CD4-positive, CD25-positive, alpha-beta regulatory T cell (primary cell): ENCODE measurements at places on chromosomes 2 and 18.

DNA sequence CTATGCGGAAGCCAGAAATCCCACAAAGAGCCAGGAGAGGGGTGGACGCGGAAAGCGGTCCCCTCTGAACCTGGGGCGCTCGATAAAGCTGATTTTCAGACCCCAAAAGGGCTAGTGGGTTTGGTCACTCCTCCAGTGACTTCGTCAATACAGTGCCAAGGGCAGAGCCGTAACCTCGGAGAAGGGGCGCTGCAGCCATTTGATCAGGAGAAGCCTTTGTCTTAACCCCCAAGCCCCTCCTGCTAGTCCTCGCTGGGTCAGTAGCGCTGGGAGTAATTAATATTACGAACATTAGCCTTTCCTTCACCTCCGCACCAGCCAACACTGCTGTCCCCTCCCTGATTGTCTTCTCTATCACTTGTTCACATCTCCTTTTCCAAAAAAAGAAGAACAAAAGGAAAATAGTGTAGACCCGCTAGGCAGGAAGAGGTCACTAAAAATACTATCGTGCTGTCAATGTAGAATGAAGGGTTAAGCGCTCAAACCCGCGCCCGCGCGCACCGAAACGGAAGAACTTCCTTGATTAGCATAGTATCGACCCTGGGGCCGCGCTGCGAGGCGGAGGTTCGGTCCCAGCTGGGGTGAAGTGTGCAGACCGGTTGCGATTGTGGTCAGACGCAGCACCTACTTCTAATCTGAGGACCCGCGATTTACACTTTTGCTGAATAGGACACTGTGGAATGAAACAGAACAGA, 63.2 kb upstream of the MAPRE2 start:
- DNase-seq, result peak; percentile 67

- DNase-seq, result no peak
These were observed 27.2 kb downstream of the TANC1 start for GRCh38 chr2:158995677-158996049.

DNA sequence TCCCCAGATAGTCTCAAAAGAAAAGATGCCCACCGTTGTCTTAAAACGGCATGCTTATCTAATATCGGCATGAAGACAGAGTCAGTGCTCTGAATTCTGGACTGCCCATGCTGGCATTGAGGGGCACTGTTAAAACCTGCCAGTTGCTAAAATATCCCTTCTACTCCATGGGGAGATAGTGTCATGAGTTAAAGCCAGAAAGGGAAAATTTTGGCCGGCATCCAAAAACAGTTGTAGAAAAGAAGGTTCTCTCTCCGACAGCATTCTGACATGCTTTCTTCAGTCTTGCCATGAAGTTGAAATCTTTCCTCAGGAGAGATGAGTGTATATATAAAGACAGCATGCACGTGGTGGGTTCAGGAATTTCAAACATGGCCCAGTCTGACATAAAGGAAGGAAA, 401.3 kb upstream of the PIK3C3 start:
- DNase-seq, result no peak

- DNase-seq, result no peak
These were observed 108.3 kb downstream of the ATL2 start for GRCh38 chr2:38268691-38269327.

- no peak for DNase-seq
These were observed 180.3 kb downstream of the KCNE4 start for GRCh38 chr2:223232285-223232684.

- DNase-seq, result no peak
These were observed 165.0 kb downstream of the PLCL1 start for GRCh38 chr2:197969391-197969893.

DNA sequence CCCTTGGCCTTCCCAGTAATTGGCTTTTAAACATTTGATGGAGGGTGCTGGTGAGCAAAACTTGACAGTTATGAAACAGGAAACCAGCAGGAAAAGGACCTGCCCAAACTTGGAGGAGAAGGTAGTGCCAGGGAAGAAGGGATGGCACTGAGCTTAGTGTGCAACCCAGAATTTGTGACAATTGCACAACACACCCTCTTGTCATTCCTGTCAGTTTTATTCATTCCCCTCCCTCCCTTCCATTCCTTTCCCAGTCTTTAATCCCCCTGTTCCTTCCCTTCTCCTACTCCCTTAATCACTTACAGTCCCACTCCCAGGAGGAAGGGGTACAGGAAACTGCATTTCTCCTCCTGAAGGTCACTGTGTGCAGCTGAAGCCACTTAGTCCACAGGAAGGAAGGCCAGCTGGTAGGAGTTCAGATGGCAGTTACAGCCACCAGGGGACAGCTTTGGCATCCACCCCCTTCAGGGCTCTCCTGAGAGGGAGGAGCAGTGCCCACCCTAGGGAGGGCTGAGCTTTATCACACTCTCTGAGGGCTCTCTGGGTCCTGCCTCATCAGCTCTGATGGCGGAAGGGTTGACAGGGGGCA, 24.0 kb upstream of the SIGLEC15 start:
- DNase-seq, result no peak

- no peak for DNase-seq
These were observed 62.1 kb downstream of the LRRTM1 start for GRCh38 chr2:80242355-80242910.

GRCh38 chr2:225381609-225382008, 17.9 kb upstream of the NYAP2 start:
- DNase-seq, result no peak

DNA sequence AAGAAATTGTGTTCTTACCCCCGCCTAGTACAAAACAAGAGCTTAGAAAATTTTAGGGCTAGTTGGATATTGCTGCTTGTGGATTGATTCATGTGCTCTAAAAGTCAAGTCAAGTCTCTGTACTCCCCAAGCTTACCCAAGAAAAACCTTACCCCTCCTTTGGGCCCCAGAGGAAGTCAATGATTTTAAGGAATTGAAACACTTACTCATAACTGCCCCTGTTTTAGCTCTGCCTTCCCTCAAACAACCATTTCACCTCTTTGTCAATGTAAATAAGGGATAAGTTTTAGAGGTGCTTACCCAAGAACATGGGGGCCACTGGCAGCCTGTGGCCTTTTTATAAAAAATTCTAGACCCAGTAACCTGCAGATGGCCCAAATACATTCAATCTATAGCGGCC, 136.6 kb upstream of the RMP24 start:
- DNase-seq, result no peak

- DNase-seq, result no peak
These were observed 220.3 kb downstream of the ANAPC1 start for GRCh38 chr2:111663471-111664274.

GRCh38 chr18:75592527-75592926, 165.0 kb upstream of the SMIM21 start:
- DNase-seq, result no peak

- no peak for DNase-seq
These were observed 6.7 kb downstream of the DSEL start for GRCh38 chr18:67509741-67510391.

DNA sequence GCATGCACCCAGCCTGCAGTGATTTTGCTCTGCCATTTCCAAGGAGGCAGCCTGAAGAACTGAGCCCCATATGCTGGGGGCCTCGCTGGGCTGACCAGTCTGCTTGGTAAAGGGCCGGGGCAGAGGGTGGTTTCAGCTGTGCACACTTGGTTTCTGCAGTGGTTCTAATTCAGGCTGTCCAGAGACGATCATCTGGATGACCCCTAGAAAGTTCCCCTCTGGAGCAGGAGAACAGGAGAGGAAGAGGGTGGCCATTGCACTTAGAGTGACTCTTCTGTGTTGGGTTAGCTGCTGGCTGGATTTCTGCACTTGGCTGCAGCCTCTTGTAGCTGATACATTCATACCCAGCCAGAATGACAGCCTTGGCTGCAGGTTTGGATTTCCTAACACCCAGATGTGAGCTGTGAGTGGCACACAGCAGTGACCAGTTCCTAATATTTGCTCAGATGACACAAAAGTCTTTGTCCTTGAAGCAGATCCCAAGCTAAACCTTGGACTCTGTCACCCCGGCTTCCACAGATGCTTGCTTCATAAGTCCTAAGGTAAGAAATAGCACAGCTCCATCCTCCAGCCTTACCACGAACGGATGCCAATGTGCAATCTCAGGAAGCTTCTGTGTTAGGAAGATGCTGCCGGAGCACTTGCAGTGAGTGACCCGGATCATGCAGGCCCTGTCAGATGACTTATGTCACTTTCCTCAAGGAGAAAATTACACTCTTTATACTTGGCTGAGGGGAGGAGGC, 105.6 kb downstream of the HNRNPLL start:
- no peak for DNase-seq

DNA sequence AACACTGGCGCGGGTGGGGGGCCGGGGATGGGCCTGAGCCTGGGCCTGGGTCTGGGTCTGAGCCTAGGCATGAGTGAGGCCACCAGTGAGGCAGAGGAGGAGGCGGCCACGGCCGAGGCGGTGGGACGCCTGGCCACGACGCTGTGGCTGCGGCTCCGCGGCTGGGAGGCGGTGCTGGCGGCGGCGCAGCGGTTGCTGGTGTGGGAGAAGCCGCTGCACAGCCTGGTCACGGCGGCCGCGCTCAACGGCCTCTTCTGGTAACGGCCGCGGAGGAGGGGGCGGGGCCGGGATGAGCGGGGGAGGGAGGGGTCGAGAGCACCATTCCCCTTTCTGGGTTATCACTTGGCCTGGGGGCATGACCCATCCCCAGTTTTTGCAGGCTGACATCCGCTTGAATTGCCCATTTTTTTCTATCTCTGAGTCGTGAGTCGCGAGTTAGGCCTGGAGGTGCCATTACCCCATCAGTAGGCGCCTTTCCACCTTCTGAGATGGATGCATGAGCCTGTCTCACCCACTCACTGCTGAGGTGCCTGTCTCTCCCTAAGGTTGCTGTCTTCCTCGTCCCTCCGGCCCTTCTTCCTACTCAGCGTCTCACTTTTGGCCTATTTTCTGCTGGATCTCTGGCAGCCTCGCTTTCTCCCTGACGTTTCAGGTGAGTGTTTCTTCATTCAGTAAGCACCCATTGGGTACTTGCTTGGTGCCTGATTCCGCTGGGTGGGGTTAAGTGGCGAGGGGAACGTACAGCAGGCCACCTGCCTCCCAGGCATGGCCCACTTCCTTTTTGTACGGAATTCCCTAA, 501 bp downstream of the RETREG2 start:
- DNase-seq, result peak; percentile 46

DNA sequence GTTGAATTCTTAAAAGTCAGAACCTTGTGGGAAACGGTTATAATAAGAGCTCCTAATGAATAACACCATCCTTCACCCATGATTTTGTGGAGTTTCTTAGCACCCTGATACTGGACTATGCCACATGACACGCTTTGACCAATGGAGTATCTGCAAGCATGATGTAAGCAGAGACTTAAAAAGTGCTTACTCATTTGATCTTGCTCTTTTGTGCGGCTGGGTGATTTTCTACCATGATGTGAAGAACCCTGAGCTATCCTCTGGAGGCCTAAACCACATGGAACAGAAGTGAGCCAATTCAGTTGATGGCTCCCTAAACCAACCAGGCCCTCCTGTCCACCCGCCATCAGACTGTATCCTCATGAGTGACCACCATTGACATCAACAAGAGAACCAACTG, 70.9 kb downstream of the TCF4 start:
- no peak for DNase-seq

GRCh38 chr18:34098109-34098508, 126.6 kb downstream of the NOL4 start:
- no peak for DNase-seq

- no peak for DNase-seq
These were observed 251.5 kb upstream of the NXPH2 start for GRCh38 chr2:139031722-139032121.

DNA sequence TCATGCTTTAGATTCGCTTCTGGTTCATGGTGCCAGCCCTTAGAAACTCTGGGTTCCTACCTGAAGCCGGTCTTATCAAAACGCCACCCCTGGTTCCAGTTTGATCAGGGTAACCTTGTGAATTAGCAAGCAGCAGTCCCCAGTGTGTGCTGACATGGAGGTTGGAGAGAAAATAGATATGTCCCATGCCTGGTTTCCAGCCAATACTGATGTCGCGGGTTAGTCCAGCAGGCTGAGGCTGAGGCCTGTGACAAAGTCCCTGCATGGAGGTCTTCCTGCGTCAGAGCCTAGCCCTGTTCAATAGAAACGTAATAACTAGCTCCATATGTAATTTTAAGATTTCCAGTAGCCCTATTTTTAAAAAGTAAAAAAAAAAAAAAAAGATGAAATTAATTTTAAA, 28.2 kb downstream of the LPIN1 start:
- DNase-seq, result no peak

GRCh38 chr2:138421315-138421970, 80.1 kb upstream of the SPOPL start:
- no peak for DNase-seq

GRCh38 chr2:68383778-68384177, 18.7 kb downstream of the PLEK start:
- no peak for DNase-seq

DNA sequence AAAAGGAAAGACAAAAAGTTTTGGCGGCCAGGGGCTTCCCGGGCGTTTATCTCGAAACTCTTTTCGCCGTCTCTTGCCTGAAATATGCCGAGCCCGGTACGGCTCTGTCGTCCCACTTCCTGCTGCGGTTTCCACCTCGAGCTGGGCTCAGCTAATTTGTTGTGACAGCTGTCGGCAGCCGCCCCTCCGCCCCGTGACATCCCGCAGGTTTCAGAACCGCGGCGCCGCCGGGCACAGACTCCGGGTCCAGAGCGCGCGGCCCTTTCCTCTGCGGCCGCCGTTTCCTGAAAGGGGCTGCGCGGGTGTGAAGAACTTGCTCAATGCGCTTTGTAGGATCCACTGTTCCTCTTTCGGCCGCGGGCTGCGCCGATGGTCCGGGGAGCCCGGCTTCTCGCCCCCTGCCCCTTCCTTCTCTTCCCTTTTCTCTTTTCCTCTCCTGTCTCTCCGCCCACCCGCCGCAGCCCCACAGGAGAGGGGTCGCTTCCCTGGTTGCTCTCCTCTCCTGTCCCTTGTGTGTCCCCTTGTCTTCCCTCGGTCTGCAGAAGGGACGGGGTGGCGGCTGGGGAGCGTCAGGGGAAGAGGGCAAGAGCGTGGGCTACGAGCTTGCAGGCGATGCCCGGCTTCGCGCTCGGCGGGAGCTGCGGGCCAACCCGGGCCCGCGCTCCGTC, 648 bp downstream of the ARID5A start:
- peak; percentile 86 for DNase-seq

DNA sequence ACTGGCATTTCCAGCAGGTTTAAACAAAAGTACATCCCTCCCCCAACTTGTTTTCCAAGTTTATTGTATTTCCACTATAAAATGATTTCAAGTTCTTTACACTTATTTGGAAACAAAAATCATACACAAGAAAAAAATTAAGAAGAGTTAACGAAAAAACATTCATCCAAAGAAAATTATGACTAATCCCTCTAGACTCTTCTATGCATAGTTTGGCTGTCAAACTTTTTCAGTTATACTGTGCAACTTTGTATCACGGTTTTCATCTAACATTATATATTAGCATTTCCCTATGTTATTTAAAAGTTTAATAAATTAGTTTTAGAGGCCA, 627 bp downstream of the WDCP start:
- DNase-seq, result no peak
